Keratinocyte (primary cell): ENCODE measurements at places on chromosomes 2 and 18.

DNA sequence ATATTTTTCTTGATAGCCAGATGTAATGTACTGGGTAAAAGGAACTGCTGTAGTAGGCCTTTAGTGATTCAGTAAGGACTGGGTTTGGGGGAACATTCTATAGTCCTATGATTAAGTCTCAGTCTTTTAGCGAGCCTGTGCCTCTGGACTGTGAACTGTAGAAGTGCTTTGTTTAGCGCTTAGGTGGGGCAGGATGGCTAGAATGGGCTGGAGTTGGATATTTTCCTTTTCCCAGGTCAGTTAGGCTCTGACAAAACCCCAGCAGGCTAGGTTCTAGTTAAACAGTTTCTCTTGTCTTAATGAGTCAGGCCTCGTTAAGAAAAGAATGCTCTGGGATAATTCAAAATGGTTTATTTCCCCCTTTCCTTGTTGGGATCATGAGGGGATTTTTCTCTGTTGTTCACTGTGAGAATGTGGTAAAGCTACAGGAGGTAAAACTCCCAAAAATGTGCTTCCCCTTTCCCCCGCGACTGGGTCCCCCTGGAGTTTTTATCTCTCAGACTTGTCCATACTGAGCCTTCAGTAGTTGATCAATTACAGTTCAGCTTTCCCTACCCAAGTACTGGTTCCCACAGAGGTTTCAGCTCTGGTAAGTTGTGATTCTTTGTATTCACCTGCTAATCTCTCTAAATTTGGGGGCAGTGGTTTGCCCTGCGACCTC, 31.5 kb downstream of the EHBP1 start:
- H3K4me1 ChIP-seq: peaks cover 2% of the 10 kb centered on the region
- H3K27me3 ChIP-seq: no peaks in the 10 kb centered on the region
- H3K36me3 ChIP-seq: peaks cover 3% of the 10 kb centered on the region

- no peak for DNase-seq
- peaks cover 2% of the 10 kb centered on the region for H3K4me1 ChIP-seq
- H3K27me3 ChIP-seq: peaks cover 32% of the 10 kb centered on the region
- no peak overlapping the region for H3K27ac ChIP-seq
- H3K4me3 ChIP-seq: no peak overlapping the region
- H3K36me3 ChIP-seq: no peaks in the 10 kb centered on the region
These were observed 14.2 kb downstream of the SPR start for GRCh38 chr2:72901426-72901825.

DNA sequence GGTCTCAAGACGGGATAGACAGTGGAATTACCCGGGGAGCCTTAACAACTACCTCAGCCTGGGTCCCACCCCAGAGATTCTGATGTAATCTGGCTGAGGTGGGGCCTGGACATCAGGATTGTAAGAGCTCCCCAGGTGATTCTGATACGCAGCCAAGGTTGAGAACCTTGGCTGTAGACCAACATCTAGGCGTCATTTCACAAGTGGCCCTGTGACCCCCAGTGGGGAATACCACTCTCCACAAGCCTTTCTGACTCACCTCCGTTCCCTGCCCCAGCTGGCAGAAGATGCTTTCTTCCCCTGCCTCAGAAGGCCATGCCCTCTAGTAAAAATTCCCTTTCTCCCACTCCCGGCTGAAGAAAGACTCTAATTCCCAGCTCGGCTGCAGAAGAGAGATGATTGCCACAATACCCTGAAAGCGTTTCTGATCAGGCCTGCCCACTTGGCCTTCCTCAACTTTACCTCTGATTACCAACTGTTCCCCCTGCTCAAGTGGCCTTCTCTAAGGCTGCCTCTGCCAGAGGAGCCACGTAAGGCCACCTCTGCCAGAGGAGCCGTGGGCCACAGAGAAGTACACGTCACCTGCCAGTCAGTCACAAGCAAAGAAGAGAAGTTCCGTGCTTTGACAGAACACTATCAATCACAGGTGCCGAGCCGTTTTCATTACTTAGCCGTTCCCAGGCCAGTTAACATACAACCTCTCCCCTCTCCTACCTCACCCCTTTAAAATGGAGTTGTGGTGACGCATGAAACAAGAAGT, 116.8 kb upstream of the PKDCC start:
- H3K4me3 ChIP-seq: no peak overlapping the region
- no peak for DNase-seq
- no peak overlapping the region for H3K27ac ChIP-seq
- no peaks in the 10 kb centered on the region for H3K36me3 ChIP-seq
- H3K27me3 ChIP-seq: no peaks in the 10 kb centered on the region

GRCh38 chr2:31270131-31270530, 36.2 kb downstream of the EHD3 start:
- no peaks in the 10 kb centered on the region for H3K27me3 ChIP-seq
- no peak overlapping the region for H3K27ac ChIP-seq
- DNase-seq: no peak
- no peaks in the 10 kb centered on the region for H3K4me1 ChIP-seq

- H3K4me3 ChIP-seq: no peak overlapping the region
- H3K27me3 ChIP-seq: peaks cover 3% of the 10 kb centered on the region
- H3K4me1 ChIP-seq: no peaks in the 10 kb centered on the region
These were observed 87.8 kb upstream of the RAB6C start for GRCh38 chr2:129891341-129892320.

DNA sequence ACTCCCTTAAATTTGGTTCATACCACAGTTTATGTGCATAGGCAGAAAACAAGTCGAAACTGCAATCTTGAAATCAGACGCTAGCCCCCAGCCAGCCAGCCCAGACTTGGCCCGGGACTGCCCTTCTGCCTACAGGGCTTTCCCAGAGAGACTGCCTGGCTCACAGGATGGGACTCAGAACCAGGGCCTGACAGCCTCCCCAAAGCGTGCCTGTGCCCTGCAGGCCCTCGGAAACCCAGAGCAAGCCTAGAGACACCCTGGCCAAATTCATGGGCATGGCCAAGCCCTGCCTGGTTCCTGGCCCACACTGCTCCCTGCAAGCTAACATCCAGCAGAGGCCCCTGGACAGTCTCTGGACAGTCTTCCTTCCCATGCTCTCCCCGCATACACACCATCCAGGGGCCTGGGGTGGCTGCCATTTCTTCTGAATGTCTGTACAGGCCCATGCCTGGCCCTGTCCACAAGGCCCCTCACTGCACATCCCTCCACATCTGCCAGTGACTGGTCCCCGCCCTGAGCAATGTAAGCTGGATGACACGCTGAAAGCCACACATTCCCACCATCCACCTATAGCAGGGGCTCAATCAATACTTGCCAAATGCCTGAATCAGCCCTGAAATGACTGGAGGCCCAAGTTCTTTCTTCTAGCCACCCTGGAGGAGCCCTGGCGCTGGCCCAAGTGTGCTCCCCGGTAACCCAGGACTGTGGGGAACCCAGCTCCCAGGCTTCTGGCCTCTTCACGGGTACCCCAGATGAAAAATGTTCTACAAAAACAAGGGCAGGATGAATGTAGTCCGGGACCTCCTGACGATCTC, 73.1 kb downstream of the HDAC4 start:
- H3K27ac ChIP-seq: peak overlapping the region; percentile 40
- H3K36me3 ChIP-seq: no peaks in the 10 kb centered on the region
- no peak overlapping the region for H3K4me3 ChIP-seq
- H3K4me1 ChIP-seq: peaks cover 11% of the 10 kb centered on the region

- H3K4me3 ChIP-seq: no peak overlapping the region
- no peaks in the 10 kb centered on the region for H3K36me3 ChIP-seq
- H3K27me3 ChIP-seq: no peaks in the 10 kb centered on the region
- DNase-seq: no peak
- peaks cover 18% of the 10 kb centered on the region for H3K4me1 ChIP-seq
- H3K27ac ChIP-seq: no peak overlapping the region
These were observed 3.0 kb downstream of the ANKRD53 start for GRCh38 chr2:70981421-70981820.

GRCh38 chr2:194495046-194495445, 1162.0 kb upstream of the SLC39A10 start:
- DNase-seq: no peak
- H3K27ac ChIP-seq: no peak overlapping the region
- no peaks in the 10 kb centered on the region for H3K4me1 ChIP-seq
- no peaks in the 10 kb centered on the region for H3K27me3 ChIP-seq
- no peaks in the 10 kb centered on the region for H3K36me3 ChIP-seq

DNA sequence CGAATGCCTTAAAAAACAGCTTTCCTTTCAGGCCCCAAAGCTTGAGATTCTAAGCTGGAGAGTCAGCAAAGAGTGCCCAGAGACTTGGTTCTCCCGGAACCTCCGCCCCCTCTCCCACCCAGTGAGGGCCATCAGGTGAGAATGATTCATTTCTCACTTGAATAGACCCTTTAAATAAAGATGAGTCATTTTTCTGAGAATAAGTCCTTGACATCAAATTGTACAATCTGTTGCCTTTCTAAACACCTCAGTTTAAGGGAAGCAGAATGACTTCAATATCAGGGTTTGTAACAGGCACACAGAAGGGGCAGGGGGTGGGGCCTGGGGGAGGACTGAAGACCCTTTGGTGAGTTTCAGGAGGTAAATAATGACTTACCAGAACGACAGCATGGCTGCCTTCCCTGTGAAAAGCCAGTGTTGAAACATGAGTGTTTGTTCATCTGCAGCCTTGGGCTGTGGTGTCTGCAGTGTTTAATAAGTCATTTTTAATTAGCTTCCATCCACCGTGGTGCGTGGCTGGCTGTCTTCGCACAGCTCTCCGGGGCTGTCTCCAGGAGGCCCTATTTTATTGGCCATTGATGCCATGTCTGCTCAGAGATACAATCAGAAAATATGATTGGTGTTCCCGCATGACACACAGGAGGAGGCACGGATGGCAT, 134.9 kb upstream of the ZNF236 start:
- DNase-seq: no peak
- H3K4me1 ChIP-seq: peaks cover 33% of the 10 kb centered on the region
- H3K4me3 ChIP-seq: no peak overlapping the region
- no peaks in the 10 kb centered on the region for H3K36me3 ChIP-seq
- H3K27ac ChIP-seq: peak overlapping the region; percentile 78
- H3K27me3 ChIP-seq: peaks cover 25% of the 10 kb centered on the region

- H3K4me3 ChIP-seq: peak overlapping the region; percentile 94
- H3K27me3 ChIP-seq: peaks cover 69% of the 10 kb centered on the region
- H3K4me1 ChIP-seq: peaks cover 12% of the 10 kb centered on the region
- H3K27ac ChIP-seq: no peak overlapping the region
- H3K36me3 ChIP-seq: no peaks in the 10 kb centered on the region
These were observed 3.0 kb upstream of the OSR1 start for GRCh38 chr2:19361325-19361990.

DNA sequence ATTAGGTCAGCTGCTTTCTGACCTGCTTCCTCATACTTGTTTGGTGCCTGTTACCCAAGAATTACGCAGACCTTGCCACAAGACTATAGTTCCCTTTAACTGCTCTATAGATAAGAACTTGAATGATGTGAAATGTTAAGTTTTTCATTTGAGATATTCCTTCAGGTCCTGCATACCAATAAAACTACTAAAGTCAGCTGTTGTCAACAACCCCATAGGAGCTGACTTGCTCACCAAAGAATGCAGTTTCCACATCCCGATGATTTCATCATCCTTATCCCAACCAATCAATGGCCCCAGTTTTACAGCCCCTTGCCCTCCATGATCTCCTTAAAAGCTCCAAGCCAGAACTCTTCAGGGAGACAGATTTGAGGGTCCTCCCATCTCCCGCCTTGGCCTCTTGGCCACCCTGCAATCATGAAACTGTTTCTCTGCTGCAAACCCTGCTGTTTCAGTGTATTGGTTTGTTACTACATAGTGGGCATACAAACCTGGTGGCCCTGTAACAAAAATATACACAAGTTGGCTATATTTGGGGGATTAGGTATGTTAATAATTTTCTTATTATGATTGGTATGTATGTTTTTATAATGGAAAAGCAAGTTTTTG, 396.3 kb upstream of the CHST9 start:
- no peak for DNase-seq
- no peaks in the 10 kb centered on the region for H3K36me3 ChIP-seq
- no peak overlapping the region for H3K4me3 ChIP-seq
- H3K27ac ChIP-seq: no peak overlapping the region
- H3K27me3 ChIP-seq: no peaks in the 10 kb centered on the region

DNA sequence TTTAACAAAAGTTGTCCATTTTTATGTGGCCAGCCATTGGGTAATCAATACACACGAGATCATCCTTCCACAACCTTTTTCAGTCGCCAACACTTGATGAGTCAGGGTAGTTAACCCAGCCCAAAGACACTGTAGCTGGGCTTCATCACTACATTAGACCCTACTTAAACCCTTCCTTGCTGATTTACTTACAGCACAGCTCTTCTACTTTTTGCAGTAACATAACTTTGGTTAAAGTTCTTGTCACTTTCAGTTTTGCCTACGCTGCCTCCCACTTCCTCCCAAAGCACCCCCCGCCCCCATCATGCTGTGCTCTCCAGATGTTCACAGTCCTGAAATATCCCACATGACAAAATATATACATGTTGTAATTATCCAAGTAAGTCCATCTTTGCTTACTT, 103.6 kb downstream of the CDK15 start:
- H3K27me3 ChIP-seq: no peaks in the 10 kb centered on the region
- H3K27ac ChIP-seq: no peak overlapping the region
- H3K4me3 ChIP-seq: no peak overlapping the region
- DNase-seq: no peak
- H3K36me3 ChIP-seq: no peaks in the 10 kb centered on the region

DNA sequence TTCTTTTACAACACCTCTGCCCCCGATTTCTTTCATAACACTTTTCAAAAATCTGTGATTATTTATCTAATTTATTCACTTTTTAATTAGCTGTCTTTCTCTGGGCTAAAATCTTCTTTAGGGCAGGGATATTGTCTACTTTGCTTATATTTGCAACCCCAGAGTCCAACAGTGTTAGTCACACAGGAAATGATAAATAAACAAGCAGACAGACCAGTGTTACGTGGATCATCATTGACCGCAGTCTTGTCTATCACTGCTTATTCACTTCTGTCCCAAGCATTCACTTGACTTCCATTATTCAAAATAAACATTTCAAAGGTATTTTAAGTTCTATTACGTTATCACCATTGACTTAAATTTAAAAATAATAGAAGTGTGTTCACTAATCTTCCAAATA, 237.6 kb upstream of the UBE2E3 start:
- H3K36me3 ChIP-seq: no peaks in the 10 kb centered on the region
- no peak overlapping the region for H3K4me3 ChIP-seq
- peak overlapping the region; percentile 67 for H3K27ac ChIP-seq
- peaks cover 34% of the 10 kb centered on the region for H3K4me1 ChIP-seq
- H3K27me3 ChIP-seq: no peaks in the 10 kb centered on the region

DNA sequence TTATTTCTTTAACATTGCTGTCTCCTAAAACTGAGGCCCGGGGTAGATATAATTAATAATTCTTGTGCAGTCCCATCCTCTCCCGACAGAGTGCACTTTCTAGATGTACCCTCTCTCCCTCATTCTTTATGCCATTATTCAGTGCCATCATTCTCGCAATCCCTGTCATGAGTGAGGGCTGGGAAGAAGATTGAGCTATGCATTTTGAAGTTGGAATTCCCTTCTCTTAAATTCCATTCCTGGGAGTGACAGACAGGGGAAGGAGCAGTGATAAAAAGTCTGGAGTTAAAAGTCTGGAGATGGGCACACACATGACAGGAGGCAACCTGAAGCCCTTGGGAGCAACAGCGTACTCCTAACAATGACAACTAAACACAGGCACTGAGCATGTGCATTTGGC, 2.6 kb upstream of the KCNE4 start:
- DNase-seq: no peak
- H3K27ac ChIP-seq: no peak overlapping the region
- H3K4me3 ChIP-seq: no peak overlapping the region
- H3K4me1 ChIP-seq: peaks cover 5% of the 10 kb centered on the region
- H3K36me3 ChIP-seq: no peaks in the 10 kb centered on the region
